Fibroblast of skin of left quadriceps (primary cell): ENCODE measurements at places on chromosomes 7 and 10.
A peak's percentile ranks its signal among the peaks of the same experiment; 100 is the strongest.

- DNase-seq, result no peak
These were observed 61.9 kb downstream of the FOXL3 start for GRCh38 chr7:351681-352480.

GRCh38 chr10:106038246-106038645 lies 1126.3 kb downstream of the SORCS1 start:
- no peak for DNase-seq

DNA sequence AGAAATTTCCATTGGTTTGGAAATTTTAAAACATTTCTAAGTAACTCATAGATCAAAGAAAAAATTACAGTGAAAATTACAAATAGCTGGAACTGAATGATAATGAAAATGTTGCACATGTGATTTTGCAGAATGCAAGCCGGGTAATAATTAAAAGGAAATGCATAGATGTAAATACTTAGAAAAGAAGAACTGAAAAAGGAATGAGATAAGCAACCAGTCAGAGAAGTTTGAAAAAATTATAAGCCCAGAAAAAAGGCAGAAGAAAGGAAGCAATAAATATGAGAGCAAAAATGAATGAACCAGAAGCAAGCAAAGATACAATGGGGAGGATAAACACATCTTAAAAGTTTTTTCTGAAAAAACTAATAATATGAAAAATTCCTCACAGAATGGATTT lies 3.2 kb upstream of the TMEM273 start:
- no peak for DNase-seq

GRCh38 chr7:25353732-25354131 lies 125.4 kb upstream of the NPVF start:
- DNase-seq, result no peak

GRCh38 chr7:19677180-19677579 lies 31.7 kb downstream of the POLR1F start:
- peak; percentile 56 for DNase-seq

DNA sequence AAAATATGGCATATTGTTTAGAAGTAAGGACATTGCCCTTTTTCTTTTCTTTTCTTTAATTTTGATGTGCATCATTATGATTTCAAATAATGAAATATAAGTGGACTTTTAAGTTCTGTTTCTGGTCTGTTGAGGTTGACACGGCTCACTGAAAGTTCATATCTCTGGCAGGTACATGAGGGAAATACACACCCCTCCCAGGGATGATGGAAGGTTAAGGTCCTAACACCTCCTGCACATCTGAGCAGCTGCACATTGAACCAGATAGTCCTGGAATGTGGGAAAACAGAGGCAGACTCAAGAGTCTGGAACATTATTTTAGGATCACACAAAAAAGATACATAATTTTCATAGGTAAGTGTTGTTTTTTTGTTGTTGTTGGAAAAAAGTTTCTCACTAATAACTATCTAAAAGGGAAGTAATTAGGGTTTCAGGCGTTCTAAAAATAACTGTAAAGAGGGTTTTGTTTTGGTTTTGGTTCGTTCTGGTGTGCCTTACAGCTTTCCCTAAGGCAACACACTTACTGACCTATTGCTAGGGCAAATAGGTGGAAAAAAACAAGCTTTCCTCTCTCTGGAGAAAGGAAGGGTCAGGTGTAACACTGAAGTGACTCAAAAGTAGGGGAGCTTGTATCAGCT lies 201.2 kb upstream of the PRKCQ start:
- no peak for DNase-seq

- DNase-seq, result no peak
These were observed 115.9 kb downstream of the MALRD1 start for GRCh38 chr10:19164461-19164860.

GRCh38 chr7:142581341-142581740 lies 167.9 kb upstream of the PRSS1 start:
- DNase-seq, result no peak

- no peak for DNase-seq
These were observed 20.9 kb downstream of the CYP3A7 start for GRCh38 chr7:99713995-99714570.

DNA sequence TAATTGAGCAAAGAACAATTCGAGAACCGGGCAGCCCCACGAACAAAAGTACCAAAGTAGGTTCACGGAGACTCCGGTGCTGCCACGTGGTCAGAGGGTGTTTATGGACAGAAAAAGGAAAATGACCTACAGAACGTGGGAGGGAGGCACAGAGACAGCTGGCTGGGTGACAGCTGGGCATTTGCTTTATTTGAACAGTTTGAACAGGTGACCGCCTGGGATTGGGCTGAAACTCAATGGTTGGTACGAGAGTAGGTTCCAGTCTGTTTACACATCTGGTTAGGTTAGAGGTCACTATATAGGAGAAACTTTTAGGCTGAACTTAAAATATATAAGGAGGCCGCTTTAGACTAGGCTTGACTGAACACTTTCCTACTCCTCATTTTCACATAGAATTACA lies 50.6 kb upstream of the CELF2 start:
- DNase-seq, result no peak

DNA sequence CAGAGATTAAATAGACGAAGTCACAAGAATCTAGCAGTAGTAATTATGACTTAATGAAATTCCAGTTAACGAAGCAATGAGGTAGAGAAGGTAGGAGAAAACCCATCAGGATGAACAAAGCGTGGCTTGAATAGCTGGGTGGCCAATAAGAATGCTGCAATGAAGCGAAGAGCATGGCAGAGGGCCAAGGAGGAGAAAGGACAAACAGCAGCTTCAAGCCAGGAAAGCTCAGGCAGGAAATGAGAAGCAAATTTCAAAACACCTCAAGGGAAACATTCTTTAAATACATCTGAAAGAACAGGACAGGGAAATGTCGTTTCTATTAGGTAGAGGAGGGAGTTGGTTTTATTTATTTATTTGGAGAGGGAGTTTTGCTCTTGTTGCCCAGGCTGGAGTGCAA lies 122.5 kb downstream of the KIAA1217 start:
- peak; percentile 38 for DNase-seq

DNA sequence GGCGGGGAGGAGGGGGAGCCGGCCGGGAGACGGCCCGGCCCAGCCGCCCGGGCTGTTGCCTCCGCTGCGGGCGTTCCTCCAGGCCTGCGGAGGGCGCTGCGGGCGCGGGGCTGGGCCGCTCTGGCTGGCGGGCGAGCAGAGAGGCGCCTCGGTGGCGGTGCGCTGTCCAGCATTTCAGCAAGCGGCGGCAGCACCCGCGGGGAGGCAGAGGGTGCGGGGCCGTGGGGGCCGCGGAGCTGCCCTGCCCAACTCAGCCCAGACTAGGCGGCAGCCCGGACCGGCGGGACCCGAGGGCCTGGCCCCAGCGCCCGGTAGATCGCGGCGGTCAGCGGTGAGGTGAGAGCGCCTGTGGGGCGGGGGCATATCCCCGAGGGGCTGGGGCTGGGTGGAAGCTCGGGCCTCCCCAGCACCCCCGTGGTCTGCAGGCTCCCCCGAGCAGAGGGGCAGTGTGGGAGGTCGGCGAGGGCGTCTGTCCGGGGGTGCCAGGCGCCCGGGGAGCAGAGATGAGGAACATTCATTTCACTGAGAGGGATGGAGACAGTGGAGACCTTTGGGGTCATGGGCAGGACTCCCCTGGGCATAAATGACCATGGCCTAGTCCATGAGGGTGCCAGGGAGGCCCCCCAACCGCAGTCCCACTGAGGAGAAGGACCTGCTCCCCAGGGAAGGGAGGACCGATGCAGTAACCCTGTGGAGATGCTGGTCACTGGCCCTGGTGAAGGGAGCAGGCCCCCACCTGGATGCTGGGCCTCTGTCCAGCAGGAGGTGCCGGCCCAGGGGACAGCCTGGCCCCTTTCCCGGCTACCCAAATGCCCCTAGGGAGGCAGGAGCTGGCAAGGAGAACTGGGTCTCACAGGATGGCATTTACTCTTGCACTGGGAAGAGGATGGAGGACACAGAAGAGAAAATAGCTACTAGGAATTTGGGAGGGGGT lies at the start of gene SRRM3:
Gene SRRM3 (plus strand): TSS at position 165 of the 934 bp plus-strand sequence. CDS start 33,171 bp downstream, outside the sequence.
- peak; percentile 27 for DNase-seq

- no peak for DNase-seq
These were observed 39.6 kb downstream of the CLEC2L start for GRCh38 chr7:139562961-139563565.

GRCh38 chr7:1610678-1611302 lies 41.0 kb upstream of the PSMG3 start:
- no peak for DNase-seq

DNA sequence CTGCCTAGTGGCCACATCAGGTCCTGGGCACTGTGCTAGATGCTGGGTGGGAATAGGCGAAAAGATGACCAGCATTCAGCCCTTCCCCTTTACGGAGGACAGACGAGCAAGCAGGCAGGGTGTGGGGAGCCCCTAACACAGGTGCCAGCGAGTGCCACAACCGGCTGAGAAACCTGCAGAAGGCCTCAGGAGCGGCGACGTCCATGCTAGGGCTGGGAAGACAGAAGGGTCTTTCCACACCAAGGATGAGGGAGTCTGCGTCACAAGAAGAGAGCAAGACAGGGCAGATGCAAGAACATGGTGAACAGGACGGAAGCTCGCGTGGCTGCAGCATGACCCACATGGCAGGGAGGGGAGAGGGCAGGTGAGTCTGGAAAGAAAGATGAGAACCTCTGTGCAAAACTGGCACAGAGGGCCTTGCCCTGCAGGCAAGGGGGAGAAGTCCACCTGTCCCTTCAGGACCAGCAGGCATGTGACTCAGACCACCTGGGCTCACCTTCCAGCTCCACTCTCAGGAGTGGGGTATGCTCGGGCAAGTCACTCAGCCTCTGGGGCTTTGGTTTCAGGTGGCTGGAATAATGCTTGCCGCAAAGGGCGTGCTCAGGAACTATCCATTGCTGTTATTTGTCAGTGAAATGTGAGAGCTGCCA lies 36.6 kb downstream of the KCNH2 start:
- DNase-seq, result no peak

GRCh38 chr7:54252256-54253035 lies 289.7 kb upstream of the VSTM2A start:
- DNase-seq, result no peak

DNA sequence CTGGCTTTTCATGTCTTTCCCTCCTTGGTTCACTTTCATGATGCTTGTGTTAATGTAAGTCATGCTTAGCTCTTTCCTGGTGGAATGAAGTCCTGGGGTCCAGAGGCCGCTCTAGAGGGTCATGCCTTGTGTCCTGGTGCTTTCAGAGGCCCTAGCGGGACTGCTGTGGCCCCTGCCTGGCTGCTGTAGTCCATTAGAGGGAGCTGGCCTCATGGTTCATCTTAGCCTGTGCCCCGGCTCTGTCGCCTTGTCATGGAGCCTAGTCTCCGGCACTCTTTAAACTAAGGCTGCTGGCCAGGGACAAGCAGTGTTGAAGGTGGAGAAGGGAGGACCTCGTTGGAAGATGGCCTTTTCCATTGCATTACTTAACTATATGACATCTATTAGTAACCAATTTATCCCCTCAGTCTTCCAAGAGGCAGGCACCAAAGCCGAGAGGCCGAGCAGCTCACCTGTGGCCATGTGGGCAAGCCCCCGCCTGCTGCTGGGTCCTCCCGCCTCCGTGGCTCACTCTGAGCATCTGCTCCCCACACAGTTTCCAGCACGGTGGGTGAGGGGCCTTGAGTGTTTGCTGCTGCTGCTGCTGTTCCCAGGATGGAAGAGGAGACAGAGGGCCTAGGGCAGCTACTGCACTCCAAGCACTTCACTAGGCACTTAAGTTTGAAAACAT lies 5.0 kb upstream of the NDUFB2 start:
- no peak for DNase-seq

- no peak for DNase-seq
These were observed 51.3 kb upstream of the ITPRID1 start for GRCh38 chr7:31462636-31463035.

DNA sequence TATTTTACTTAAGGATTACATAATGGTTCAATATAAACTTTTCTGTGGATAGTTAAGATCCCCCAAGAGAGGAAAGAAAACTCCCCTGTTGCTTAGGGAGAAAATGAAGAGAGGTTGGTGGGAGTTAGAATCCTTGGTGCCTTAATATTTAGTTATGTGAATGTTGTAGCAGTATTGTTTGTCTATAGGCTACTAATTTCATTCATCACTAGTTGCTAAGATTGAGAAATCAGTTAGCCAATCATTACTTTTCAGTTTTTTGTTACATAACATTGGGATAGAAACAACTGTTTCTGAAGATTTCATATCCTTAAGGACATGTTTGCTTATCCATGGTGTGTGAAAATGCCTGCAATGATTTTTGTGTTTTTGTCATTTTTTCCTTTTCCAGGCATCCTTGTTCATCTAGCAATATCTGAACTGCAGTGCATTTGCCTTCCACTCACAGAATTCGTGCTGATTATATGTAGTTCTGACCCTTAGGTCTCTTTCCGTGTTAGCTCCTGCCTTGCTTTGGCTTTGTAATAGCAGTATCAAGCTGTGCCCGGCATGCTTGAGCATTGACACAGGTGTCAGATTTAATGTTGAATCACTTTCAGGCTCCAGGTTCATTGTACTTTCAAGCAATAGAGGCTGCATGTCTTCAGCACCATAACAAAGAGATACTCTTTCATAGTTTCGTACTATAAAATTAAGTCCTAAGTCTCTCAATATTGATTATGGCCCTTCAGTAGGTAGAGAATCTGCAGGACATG lies 85.0 kb downstream of the PODXL start:
- no peak for DNase-seq
